RWPE1 (cell line): ENCODE measurements at places on chromosomes 3 and 15.

- DNase-seq, result no peak
Observed at GRCh38 chr15:29835301-29835700, 13.0 kb upstream of the TJP1 start.

- DNase-seq, result no peak
Observed at GRCh38 chr3:100813828-100814227, 104.5 kb downstream of the TFG start.

- DNase-seq, result peak; percentile 42
Observed at GRCh38 chr3:11582191-11582968, 61.3 kb downstream of the VGLL4 start.

- no peak for DNase-seq
Observed at GRCh38 chr3:120637851-120638559, 41.9 kb downstream of the NDUFB4 start.

DNA sequence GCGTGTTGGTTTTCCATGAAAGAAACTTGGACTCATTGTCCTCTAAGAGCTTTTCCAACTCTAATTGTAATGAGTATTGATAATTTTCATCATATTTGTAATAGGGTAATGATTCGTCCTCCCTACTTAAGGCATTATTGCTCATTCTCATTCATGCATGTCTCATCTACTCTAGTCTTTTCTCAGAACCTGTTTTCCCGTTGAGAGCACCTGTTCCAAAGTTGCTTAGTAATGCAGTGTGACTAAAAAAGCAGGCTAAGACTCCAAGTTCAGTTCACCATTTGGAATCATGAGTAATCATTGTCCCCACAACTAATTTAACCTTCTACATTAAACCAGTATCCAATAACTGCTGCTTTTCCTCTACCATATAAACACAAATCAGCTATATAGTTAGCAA is 84.0 kb downstream of the FILIP1L start:
- DNase-seq, result no peak

- no peak for DNase-seq
Observed at GRCh38 chr3:42497009-42497731, 5.3 kb upstream of the VIPR1 start.

GRCh38 chr15:90295270-90295648 is 29.8 kb downstream of the NGRN start:
- DNase-seq, result no peak

GRCh38 chr15:68590721-68591389 is 12.1 kb downstream of the CORO2B start:
- DNase-seq, result no peak

GRCh38 chr3:177729956-177730681 is 532.8 kb upstream of the TBL1XR1 start:
- DNase-seq, result no peak

- no peak for DNase-seq
Observed at GRCh38 chr15:22878103-22878502, 39.6 kb downstream of the NIPA2 start.

DNA sequence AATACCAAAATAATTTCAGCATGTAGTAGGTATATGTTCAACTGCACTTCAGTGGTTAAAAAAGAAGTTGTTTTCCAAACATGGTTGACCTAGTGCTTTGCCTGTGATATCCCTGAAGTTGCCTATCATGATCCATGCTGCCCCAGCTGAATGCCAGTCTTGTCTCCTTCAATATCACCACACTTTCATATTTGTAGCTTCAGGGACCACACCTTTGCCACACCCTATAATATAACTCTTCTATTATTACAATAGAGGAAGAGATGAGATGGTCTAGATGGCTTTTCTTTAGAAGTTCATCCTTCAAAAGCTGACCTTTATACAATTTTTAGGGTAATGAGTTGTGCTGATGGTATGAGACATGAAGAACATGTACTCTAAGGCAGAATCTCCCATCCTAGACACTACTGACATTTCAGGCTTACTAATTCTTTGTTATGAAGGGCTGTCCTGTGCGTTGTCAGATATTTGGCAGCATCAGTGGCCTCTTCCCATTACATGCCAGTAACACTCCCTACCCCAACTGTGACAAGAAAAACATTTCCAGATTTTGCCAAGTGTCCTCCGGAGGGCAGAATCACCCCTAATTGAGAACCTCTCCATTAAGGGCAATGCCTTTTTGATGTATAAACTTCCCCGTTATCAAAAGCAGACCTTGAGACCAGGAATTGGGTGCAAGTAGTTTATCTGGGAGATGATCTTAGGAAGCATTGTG is 76.2 kb upstream of the PLCL2 start:
- no peak for DNase-seq

GRCh38 chr3:127073941-127074820 is 91.3 kb downstream of the PLXNA1 start:
- peak; percentile 26 for DNase-seq

DNA sequence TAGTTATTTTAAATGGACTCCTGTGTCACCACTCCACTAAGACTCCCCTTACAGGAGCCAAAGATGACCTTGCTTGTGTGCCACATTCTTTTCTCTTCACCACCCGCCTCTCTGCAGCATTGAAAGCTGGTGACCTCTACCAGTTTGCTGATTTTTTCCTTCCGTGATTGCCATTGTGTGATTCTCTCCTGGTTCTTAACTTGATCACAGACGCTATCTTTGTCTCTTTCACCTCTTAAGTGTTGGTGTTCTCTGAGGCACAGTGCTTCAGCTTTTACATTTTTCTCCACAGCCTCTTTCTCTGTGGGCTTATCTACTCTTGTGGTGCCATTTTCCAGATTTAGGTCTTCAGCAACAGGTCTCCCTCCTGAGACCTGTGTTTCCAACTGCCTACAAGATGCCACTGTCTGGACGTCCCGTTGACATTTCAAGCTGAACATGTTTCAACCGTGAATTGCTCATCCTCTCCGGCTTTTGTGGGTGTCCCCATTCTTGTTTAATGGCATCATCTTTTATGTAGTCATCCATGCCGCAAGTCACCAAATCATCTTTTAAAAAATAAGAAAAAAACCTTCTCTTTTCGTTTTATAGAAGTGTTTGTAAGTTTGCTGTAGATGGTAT is 26.5 kb downstream of the IQGAP1 start:
- peak; percentile 55 for DNase-seq

- DNase-seq, result no peak
Observed at GRCh38 chr15:28978011-28978378, 92.2 kb downstream of the APBA2 start.

GRCh38 chr15:81575436-81576123 is 201.6 kb upstream of the TMC3 start:
- peak; percentile 51 for DNase-seq

DNA sequence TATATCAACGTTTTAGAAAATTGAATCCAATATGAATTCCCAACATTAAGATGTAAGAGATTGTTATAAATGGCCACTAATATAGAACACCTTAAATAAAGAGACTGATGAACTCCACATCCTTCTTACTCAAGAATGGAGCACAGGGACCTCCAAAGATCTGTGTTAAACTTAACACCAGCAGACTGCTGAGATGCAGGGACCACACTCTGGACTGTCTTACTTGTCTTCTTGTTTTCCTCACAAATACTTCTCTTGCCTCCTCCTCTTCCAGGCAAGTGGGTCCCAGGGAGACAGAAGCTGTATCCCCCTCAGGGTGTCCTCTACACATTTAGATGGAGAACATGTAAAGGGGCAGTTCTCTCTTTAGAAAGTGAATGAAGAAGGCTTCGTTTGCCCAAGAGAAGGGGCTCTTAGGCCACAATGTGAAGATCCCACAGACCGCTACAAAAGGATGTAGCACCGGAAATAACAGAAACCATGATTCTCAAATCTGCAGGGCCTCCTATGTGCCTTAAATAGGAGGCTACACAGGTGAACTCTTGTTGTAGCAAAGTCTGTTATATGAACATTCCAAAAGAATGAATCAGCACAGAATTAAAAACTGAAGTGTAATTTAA is 52.2 kb downstream of the SATB1 start:
- DNase-seq, result no peak

DNA sequence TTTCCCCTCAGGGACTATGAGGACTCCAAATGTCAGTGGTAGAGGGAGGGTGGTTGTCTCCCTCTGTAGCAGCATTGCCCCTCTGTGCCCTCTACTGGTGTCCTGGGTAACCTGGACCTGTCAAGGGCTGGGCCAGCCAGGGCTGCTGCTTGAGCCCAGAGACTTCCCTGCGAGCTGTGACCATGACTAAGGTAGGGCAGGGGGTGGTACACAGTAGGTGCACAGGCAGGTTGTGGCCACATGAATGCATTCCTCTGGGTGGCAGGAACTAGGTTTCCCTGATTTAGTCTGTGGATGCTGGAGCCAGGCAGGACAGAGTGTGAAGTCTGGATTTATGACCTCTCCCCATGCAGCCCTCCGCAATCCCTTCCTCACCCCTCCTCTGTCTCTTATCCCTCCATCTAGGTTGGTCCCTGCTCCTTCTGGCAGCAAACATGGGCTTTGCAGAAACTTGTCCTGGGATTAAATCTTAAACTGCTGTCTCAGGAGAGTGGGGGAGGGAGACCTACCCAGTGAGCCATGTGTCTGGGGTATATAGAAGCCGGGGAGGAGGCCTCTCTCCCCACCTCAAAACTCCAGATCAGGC is 8.7 kb upstream of the SEMA3F start:
- no peak for DNase-seq

- DNase-seq, result no peak
Observed at GRCh38 chr15:96333131-96334016, 2.9 kb downstream of the NR2F2 start.

DNA sequence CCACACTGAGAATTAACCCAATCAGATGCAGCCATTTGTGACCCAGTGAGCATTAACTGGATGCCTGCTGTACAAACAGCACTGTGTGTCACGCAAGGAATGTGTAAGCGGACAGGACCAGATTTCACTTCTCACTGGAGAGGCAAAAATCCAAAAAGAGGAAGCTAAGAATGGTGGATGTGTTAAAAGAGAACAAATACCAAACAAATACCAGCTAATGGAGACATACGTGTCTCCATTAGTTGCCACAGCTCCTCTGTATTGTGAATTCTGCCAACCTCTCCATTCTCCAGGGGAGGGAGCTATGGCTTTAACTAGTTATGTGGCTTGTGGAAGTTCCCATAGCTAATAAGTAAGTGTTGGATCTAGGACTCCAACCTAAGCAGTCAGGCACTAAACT is 2.6 kb downstream of the LTF start:
- no peak for DNase-seq

- DNase-seq, result no peak
Observed at GRCh38 chr15:51735228-51736010, 2.0 kb downstream of the LYSMD2 start.

DNA sequence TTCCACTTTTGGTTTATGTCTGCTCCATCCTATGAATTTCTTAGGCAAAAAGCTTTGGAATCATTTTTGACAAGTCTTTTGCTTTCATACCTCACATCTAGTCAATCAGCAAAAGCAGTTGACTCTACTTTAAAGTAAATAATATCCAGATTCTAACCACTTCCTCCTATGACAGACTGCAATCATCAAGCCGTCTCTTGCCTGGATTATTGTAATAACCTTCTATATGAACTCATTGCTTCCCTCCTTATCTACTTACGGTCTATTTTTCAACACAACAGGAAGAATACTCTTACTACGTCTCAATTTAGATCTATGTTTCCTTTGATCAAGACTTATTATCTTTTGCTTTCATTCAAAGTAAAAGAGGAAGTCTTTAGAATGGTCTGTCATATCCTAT is 20.7 kb downstream of the CLDN1 start:
- no peak for DNase-seq

GRCh38 chr3:37037352-37037751 is 44.0 kb downstream of the MLH1 start:
- no peak for DNase-seq

- peak; percentile 68 for DNase-seq
Observed at GRCh38 chr3:49803465-49804140, 542 bp downstream of the INKA1 start.
